ENCODE measurements at places on chromosomes 11 and 22. TPM values are rescaled to one million over a fixed set of nuclear protein-coding genes. Genes with fewer than 3 reads are reported as not detected.

DNA sequence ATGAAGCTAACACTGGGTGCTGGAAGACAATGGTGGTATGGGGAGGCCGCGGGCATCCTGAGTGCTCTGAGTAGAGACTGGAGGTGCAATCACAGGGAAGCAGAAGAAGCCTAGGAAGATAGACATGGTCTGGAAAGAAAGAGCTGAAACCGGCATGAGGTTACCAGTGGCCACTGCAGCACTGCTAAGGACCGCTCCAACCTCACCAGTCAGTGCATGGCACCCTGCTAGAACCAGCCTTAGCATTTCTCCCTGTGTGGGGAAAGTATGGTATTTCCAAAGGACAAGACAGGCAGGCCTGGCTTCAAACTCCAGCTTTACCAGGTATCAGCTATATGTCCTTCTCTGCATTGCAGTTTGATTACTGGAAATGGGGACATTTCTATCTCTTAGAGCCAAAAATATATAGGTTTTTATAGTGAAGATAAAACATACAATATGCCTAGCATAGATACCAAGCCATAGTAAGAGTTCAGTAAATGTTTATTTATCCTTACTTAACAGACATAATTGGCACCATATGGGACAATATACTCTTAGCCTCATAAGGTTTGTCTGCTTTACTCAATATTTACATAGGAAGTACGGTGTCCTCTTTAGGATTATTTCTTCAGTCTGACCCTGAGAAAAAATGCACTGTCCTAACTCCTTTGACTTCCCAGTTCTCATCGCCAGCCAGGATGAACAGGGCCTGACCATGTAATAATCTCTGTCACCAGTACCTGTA is 231.1 kb downstream of the TENM4 start:
- no peak for DNase-seq
- H3K27me3 ChIP-seq: peaks cover 4% of the 10 kb centered on the region
- no peak overlapping the region for H3K27ac ChIP-seq
- no peaks in the 10 kb centered on the region for H3K4me1 ChIP-seq
- H3K4me3 ChIP-seq: no peak overlapping the region
- H3K36me3 ChIP-seq: no peaks in the 10 kb centered on the region

DNA sequence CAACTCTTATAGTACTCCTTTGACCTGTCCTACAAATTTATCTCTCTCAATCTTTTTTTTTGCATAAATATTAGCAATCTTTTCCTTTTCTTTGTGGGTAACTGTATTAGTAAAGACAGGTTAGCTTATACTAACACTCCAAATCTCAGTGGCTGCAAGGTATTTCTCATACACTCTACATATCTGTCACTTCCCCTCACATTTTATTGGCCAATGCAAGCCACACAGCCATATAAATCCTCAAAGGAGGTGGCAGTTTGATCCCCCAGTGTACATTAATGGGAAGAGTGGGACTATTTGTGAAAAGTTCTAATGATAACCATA is 42.6 kb upstream of the EED start:
- H3K4me1 ChIP-seq: no peaks in the 10 kb centered on the region
- no peak overlapping the region for H3K27ac ChIP-seq
- H3K27me3 ChIP-seq: no peaks in the 10 kb centered on the region
- H3K4me3 ChIP-seq: no peak overlapping the region
- peak; percentile 6 for DNase-seq
- no peaks in the 10 kb centered on the region for H3K36me3 ChIP-seq

DNA sequence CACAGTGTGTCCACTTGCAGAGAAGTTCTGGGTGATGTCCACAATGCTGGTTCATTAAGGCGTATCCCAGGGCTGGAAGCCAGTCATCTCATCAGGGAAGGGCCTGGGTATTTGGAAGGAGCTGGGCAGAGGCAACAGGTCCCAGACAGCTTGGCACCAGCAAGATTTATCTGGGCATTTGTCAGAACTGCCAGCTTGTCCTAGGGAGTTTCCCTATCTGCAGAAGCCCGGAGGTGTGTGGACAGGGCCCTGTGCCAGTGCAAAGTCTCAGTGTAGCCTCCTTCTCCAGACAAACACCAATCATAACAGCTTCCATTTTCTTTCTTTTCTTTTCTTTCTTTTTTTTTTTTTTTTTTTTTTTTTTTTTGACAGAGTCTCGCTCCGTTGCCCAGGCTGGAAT is 125.3 kb upstream of the TIMP3 start:
- DNase-seq: no peak
- no peaks in the 10 kb centered on the region for H3K36me3 ChIP-seq
- peaks cover 3% of the 10 kb centered on the region for H3K4me1 ChIP-seq
- no peak overlapping the region for H3K4me3 ChIP-seq

DNA sequence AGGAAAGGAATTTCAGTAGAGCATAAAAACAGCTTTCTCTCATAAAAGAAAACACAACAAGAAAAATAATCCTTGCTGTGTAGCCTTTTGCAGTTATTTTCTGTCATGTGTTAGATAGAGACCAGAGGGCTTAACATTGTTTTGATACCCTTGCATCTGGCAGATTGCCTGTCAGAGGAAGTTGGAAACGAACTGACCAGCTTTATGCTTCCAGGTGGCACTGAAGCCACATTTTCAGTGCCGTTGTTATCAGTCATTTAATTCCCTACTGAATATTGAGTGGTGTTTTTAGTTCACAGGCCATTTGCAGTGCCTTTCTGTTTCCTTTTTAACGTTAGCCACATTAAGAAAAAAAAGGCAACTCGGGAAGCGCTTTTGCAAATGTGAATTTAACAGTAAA is 21.5 kb upstream of the RAG2 start:
- no peak overlapping the region for H3K4me3 ChIP-seq
- no peak for DNase-seq
- H3K4me1 ChIP-seq: no peaks in the 10 kb centered on the region
- no peak overlapping the region for H3K27ac ChIP-seq
- H3K27me3 ChIP-seq: peaks cover 10% of the 10 kb centered on the region

- no peak for DNase-seq
- H3K36me3 ChIP-seq: no peaks in the 10 kb centered on the region
- H3K4me3 ChIP-seq: no peak overlapping the region
- H3K4me1 ChIP-seq: no peaks in the 10 kb centered on the region
- peaks cover 13% of the 10 kb centered on the region for H3K27me3 ChIP-seq
- no peak overlapping the region for H3K27ac ChIP-seq
These were observed 133.4 kb downstream of the EHF start for GRCh38 chr11:34754171-34754823.

GRCh38 chr11:9643751-9644150 is 20.1 kb upstream of the SWAP70 start:
- no peaks in the 10 kb centered on the region for H3K36me3 ChIP-seq
- no peak overlapping the region for H3K4me3 ChIP-seq
- no peaks in the 10 kb centered on the region for H3K4me1 ChIP-seq
- DNase-seq: no peak
- H3K27me3 ChIP-seq: peaks cover 5% of the 10 kb centered on the region

The OR52N2 gene
- total RNA-seq: not detected

The PTPRCAP gene
- 212 TPM for total RNA-seq

The RASL10A gene
- total RNA-seq: 1.3 TPM

The RBMXL2 gene
- total RNA-seq: not detected
